ENCODE measurements at places on chromosomes 4 and X.

GRCh38 chr4:122701965-122702364 lies 30.5 kb upstream of the BBS12 start:
- peak overlapping the region; percentile 95 for H3K27ac ChIP-seq
- H3K4me1 ChIP-seq: peaks cover 64% of the 10 kb centered on the region
- H3K4me3 ChIP-seq: no peak overlapping the region
- no peak for DNase-seq
- H3K27me3 ChIP-seq: peaks cover 4% of the 10 kb centered on the region
- H3K36me3 ChIP-seq: peaks cover 3% of the 10 kb centered on the region

GRCh38 chr4:47747211-47747610 lies 90.7 kb downstream of the CORIN start:
- H3K27me3 ChIP-seq: peaks cover 8% of the 10 kb centered on the region
- no peak for DNase-seq
- H3K27ac ChIP-seq: no peak overlapping the region
- H3K4me3 ChIP-seq: no peak overlapping the region
- peaks cover 3% of the 10 kb centered on the region for H3K4me1 ChIP-seq

GRCh38 chrX:44951572-44952067 lies 78.6 kb downstream of the KDM6A start:
- H3K4me3 ChIP-seq: no peak overlapping the region
- peaks cover 78% of the 10 kb centered on the region for H3K4me1 ChIP-seq
- no peak for DNase-seq

DNA sequence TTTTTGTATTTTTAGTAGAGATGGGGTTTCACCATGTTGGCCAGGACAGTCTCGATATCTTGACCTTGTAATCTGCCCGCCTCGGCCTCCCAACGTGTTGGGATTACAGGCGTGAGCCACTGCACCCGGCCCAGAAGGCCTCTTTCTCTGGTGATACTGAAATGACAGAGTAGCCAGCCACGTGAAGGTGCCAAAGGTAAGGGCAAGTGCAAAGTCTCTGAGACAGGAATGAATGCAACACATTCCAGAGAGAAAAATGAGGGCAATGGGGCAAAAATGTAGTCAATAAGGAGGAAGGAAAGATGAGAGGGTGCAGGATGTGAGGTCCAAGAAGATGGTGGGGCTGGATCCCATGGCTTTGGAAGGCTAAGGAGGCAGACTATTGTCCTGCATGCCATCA lies 176.0 kb downstream of the NR3C2 start:
- H3K27me3 ChIP-seq: no peaks in the 10 kb centered on the region
- H3K4me3 ChIP-seq: no peak overlapping the region
- H3K27ac ChIP-seq: no peak overlapping the region
- H3K36me3 ChIP-seq: peaks cover 5% of the 10 kb centered on the region
- no peak for DNase-seq

Data from activated T-cell treated with anti-CD3 and anti-CD28 coated beads, Interleukin-2, amount 50 U/mL, for 24 hours (primary cell).